Natural killer cell treated with Interleukin-12 subunit alpha and Interleukin-12 subunit beta and Interleukin-15 and Interleukin-18, amount 100 ng/mL, for 72 hours (primary cell): ENCODE measurements at places on chromosomes 1 and 21. TPM values are rescaled to one million over a fixed set of nuclear protein-coding genes. Genes with fewer than 3 reads are reported as not detected.

FMO3 gene
- not detected for total RNA-seq

PDC gene
- not detected for total RNA-seq

KRTAP8-1 gene
- not detected for total RNA-seq

ADGRL4 gene
- not detected for total RNA-seq

NPHS2 gene
- not detected for total RNA-seq

SELE gene
- total RNA-seq: not detected

DCDC2B gene
- 0.19 TPM for total RNA-seq

DNA sequence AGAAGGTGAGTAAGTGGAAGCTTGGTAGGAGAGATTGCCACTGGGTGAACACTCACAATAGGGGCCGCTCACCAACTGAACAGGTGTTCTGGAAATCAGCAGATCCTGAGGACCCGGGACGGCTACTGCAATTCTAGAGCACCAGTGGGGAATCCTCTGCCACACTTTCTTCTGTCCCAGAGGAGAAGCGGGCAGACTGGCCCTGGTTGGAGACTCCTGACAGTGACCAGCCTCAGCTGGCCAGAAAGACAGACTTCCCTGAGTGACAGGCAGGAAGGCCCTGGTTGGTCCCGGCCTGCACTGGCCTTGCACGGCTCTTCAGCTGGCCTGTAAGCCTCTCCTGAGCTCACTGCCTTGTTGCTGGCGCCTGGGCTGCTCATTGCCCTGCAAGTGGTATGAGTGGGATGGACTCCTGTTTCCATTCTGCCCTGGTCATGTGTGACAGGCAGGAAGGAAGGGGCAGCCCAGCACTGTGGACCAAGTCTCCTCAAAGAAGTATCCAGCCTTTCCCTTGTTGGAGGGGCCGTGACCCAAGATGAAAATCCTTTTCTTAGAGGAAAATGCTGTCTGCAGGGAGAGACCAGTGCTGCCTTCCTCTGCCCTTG is 34.5 kb downstream of the MAN1C1 start:
- no peak for DNase-seq

DNA sequence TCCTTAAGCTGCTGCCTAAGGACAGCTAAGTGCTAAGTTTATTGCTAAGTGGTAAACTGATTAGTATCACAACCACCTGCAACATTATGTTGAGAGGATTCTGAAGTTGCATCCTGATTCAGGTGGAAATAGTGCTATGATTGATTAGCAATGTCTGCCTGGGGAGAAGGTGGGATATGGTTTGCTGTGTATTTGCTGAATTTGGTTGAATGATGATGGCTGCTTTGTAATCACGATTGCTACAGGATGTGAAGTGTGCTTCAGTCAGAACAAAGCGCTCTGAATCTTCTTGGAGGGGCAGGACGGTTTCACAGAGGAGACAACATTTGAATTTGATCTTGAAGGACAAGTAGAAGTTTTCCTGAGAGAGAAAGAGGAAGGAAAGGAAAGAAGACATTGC is 226.0 kb downstream of the ST6GALNAC3 start:
- DNase-seq: no peak

- no peak for DNase-seq
These were observed 13.9 kb downstream of the PLA2G2F start for GRCh38 chr1:20153000-20153418.

DNA sequence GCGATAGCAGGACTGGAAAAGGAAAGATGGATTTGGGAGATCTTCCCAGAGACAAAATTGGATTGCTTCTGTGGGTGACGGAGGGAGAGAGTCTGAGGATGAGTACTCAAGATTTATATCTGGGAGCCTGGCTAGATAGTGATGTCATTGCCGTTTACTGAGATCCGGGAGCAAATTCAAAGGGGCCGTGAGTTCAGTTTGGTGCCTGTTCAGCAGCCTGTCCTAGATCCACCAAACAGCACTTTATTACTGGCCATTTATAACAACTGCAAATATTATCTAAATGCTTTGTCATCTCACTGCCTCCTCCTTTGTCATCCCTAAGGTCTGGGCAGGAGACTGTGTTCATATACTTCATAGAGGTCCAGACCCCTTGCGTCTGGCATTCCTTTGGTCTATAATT is 29.2 kb downstream of the MAPKAPK2 start:
- no peak for DNase-seq

DNA sequence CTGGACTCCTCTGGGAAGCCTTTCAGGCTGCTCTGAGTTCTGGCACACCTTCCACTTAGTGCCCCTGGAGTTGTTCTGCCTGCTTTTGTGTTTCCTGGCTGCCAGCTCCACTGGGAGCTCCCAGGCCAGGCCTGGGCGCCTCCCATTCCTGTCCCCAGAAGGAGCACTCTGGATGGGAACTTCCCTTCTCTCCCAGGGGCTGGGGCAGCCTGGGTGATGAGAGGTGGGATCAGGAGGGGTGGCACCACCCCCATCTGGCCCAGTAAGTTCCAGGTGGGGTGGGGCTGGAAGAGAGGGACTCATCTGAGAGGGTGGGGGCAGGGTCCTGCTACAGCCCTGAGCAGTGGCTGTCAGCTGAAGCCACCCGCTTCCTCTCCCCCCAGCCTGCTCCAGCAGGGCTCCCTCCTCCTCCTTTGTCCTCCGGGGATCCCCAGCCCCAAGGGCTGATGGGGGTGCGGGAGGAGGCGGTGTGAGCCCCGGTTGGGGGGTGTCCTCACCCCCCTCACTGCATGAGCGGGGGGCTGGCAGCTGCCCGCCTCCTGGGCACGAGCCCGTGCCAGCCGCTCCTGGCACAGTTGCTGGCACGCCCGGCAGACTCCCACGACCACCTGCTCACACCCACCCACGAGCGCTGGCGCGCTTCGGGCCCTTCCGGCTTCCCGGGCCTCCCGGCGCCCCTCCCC is 4.7 kb downstream of the FOXO6 start:
- DNase-seq: no peak

DNA sequence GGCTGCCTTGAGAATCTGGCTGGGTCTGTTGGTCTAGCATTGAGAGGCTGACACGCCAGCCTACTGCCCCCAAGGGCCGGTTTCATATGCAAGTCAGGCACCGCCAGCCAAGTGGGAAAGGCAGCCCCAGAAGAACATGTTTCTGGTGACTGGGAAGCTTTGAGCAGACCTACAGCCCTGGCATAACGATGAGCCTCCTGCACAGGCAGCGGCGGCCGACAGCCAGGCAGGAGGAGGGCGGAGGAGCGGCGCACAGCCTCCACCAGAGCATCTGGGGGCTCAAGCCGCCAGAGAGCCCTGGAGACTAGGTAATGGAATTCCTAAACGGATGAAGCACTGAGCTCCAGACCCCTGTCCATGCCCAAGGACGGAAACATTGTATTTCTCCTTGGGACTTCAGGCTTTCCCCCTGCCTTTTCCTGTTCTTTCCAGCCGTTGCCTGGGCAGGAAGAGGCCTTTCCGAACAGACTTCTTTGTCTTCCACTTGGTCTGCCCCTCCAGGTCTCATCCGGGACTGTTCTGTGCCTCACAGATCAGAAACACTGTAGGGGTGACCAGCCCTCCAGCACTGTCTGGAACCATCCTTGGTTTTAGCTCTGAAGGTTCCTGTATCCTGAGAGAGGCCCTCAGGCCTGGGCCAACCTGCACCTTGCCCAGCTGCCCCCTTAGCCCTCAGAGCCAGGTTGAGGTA is 59.5 kb downstream of the IRF2BP2 start:
- DNase-seq: no peak

GRCh38 chr1:86868477-86868876 is 45.4 kb downstream of the SELENOF start:
- no peak for DNase-seq

GRCh38 chr1:44151808-44152207 is 10.4 kb upstream of the KLF18 start:
- no peak for DNase-seq

GRCh38 chr1:63486629-63487028 is 36.4 kb downstream of the ITGB3BP start:
- no peak for DNase-seq

GRCh38 chr1:227946624-227947385 is 927 bp downstream of the WNT9A start:
- DNase-seq: no peak

- no peak for DNase-seq
These were observed 42.7 kb downstream of the SEC16B start for GRCh38 chr1:177927021-177927596.

DNA sequence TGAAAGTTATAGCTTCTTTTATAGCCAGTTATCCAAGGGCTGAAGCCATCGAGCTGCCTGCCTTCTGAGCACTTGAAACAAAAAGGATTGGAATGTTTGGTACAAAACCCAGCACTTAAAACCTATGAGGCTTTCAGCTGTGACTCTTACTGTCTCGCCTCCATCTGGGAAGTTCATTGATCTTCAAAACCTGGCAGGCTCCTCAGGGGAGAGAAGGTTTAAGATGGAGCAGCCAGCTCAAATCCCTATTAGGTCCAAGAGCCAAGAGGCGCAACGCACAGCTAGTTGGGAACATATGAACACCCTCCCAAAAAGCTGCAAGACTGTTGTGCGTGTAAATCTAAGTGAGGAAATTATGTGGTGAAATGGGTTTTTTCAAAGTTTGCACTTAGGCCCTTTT is 33.4 kb downstream of the BACE2 start:
- DNase-seq: no peak

DNA sequence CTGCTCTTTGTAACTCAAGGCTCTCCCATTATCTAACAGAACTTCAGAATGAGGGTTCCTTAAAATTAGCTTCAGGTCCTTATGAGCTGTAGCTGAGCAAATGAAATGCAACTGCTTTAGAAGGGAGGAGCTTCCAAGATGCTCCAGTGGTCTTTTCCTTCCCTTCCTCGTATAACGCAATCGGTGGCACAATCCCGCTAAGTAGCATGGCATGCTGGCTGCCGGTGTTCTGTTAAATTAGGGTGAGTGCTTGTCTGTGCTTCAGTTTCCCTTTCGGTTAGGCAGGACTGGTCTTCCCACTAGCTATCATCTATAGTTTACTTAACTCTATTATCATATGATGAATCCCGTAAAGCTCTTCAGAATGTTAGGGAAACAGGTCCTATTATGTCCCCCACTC is 917 bp downstream of the KIAA0040 start:
- no peak for DNase-seq

GRCh38 chr1:31624731-31625514 is 7.4 kb downstream of the HCRTR1 start:
- no peak for DNase-seq

- no peak for DNase-seq
These were observed 207.7 kb downstream of the PTPRC start for GRCh38 chr1:198846556-198846955.

- no peak for DNase-seq
These were observed 328.5 kb downstream of the TBX15 start for GRCh38 chr1:118659646-118660045.

- DNase-seq: no peak
These were observed 34.1 kb downstream of the VTCN1 start for GRCh38 chr1:117176579-117176978.

DNA sequence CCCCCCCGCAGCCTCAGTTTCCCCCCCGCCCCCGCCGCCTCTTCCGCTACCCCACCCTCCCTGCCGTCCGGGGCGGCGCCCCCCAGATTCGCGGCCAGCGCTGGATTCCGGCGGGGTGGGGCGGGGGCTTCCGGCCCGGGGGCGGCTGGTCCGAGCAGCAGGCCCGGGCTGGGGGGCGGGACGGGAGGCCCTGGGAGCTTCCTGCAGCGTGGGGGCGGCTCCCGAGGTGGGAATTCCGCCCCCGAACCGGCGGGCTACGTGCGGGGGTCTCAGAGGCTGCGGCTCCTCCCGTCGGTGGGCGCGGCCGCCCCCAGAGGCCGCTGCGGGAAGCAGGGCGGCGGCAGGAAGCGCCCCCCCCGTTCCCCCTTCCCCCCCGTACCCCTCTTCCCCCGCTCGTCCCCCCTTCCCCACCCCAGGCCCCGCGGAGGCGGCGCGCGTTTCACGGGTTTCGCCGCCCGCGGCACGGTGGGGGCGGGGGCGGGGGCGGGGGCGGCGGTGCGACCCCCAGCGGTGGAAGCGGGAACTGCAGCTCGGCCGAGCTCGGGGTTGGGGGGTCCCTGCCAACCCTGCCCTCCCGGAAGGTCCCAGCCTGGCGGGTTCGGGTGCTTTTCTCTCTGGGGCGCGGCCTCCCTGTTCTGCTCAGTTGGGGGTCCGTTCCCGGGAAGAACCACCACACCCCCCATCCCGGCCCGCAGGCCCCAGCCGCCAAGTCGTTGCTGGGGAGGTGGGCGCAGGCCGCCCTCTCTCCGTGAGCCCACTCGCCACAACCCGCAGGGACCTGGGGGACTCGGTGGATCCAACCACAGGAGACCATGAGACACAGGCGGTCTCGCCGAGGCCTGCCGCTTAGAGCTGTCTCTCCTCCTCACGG is 76.3 kb downstream of the MORN1 start:
- DNase-seq: no peak
